ENCODE measurements at places on chromosomes 6 and 20.

DNA sequence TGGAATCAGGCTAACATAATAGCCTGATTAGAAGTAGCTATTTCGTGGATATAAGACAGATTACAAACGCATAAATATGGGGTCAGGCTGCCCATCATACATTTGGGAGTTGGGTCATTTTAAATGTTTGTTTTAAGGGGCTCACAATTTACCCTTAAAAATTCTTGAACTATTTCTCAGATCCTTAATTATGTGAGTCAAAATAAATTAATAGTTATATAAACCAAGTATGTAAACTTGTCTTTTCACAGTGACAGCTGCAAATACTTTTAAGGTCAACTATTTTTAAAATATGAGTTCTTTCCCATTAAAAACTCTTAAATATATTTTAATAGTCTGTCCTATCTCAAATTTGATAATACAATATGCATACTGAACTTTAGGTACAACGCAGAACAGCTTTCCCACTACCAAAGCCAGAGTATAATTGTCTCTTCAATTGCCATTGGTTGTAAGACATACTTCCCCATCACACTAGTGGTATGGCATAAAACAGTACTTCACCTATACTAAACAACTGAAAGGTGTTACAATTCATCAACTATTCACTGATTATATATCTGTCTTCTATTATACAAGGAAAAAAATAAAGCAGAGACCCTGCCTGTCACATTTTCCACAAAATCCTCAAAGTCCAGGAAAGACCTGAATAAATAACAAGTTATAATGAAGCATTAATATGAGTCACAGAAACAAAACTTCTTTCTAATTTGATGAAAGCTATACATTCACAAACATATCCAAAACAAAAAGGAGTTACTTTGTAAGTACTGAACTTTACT lies 80.8 kb upstream of the COL21A1 start:
- no peak for DNase-seq

GRCh38 chr6:2917801-2918445 lies 14.8 kb upstream of the SERPINB9 start:
- no peak for DNase-seq

DNA sequence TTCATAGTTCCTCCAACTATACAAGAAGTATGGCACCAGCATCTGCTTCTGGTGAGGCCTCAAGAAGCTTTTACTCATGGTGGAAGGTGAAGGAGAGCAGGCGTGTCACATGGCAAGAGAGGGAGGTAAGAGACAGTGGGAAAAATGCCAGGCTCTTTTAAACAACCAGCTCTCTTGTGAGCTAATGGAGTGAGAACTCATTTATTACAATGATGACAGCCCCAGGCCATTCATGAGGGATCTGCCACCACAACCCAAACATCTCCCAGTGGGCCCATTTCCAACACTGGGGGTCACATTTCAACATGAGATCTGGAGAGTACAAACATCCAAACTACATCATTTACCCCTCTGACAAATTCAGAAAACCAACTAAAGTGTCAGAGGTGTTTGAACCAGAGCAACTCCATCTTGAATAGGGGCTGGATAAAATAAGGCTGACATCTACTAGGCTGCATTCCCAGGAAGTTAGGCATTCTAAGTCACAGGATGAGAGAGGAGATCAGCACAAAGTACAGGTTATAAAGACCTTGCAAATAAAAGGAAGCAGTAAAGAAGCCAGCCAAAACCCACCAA lies 2.2 kb upstream of the UBD start:
- DNase-seq: no peak

- DNase-seq: no peak
These were observed 59.9 kb upstream of the SMOC2 start for GRCh38 chr6:168380956-168381605.

DNA sequence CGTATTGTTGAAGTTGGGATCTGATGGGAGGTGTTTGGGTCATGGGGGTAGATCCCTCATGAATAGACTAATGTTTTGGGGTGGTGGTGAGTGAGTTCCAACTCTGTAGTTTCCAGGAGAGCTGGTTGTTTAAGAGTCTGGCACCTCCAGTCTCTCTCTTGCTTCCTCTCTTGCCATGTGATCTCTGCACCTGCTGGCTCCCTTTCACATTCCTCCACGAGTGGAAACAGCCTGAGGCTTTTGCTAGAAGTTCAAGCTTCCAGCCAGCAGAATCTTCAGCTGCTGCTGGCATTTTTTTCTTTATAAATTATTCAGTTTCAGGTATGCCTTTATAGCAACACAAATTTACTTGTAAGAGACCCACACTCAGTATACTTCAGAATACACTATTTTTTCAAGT lies 1021.6 kb downstream of the EYS start:
- DNase-seq: no peak

DNA sequence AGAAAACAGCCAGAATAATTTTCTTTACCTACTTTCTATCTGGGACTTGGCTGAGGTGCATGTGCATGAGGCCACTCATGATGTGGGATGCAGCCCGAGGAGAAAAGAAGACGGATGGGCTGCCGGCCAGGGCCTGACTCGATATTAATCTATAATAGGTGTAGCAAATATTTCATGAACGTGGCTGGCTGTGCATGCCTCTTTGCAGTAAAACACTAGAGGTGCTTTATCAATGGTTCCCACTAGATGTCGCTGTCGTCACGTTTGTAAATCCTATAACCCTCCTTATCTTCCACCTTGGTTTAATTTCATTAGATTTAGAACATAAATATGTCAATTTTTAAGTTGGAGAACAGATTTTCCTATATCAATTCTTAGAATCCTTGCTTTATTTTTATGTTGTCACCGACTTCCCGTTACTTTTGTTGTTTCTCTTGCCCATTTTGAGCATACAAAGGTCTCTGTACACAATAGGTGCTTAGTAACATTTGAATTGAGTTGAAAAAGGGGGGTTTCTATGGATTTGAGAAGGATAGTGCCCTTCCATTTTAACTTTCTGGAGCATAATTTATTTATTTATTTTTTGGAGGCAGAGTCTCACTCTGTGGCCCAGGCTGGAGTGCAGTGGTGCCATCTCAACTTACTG lies 19.6 kb upstream of the FERMT1 start:
- DNase-seq: peak; percentile 12

DNA sequence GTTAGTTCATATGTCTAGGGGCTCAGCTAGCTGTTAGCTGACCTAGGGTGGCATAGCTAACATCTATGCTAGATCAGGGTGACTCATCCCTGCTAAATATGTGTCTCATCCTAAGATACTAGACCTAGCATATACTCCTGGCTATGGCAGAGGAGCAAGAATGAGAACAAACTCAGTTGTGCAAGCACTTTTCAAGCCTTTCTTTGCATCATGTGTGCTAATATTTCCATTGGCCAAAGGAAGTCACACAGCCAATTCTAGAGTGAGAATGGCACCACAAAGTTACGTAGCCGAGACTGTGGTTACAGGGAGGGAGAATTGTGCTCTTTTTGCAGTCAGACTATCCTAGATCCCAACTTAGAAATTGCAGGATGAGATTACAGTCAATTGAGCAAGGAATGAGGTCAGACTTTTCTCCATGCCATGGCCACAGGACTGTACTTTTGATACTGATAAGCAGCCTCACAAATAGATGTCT lies 78.7 kb downstream of the PLCB4 start:
- no peak for DNase-seq
